Activated naive CD4-positive, alpha-beta T cell treated with Interleukin-2 at 50 U/mL for 16 hours (primary cell): ENCODE measurements at places on chromosomes 1 and 21.

- peak; percentile 58 for DNase-seq
Measured at GRCh38 chr1:1677718-1678580, 14.6 kb downstream of the SLC35E2B start.

DNA sequence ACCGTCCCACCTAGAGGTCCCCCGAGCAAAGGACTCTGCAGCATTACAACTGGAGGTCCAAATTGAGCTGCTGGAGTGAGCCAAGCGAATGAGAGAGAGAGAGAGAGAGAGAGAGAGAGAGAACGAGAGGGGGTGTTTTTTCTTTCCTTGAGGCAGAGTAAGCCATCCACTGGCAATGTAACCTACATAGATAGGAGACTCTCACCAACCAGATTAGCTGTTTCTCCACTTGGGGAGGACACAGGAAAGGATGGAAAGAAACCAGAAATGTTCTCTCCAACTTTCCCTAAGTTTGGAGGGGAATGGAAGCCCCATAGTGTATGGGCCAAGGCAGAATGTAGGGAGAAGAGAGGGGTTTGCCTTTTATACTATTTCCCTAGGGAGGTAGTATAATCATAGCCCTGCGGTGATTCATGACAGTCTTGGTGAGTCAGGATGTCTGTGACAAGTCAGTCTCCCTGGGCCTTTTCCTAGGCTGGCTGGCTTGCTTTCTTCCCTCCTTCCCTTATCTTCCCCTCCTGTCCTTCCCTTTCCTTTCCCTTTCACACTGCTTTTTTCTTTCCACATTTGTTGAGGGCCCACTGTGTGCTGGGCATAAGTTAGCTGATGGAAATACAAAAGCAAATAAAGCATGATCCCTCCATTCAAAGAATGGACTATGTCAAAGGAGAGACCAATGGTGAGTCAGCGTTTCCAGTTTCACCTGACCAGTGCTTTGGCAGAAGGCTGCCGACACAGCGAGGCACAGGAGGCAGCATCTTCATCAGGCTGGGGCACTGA, 7.1 kb downstream of the FNDC7 start:
- DNase-seq, result no peak

DNA sequence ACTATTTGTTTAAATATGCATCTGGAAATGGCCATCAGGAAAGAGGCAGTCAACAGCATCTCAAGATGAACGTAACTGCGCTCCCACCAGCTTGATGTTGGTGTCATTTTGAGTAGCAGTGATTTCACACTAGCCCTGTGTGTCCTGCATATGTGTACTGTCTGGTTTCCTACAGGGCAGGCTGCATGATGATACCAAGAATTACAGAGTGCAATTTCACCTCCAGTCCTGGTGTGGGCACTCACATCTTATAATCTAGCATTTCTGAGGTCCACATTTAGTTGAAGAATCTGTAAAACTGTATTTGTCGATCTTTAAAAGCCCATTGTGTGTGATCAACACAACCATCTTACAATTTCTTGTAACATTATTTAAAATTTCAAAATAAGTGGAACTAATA, 336.4 kb downstream of the PAPPA2 start:
- DNase-seq, result no peak

- DNase-seq, result no peak
Measured at GRCh38 chr1:50699795-50700194, 260.3 kb downstream of the FAF1 start.

GRCh38 chr21:42150474-42151085, 68.4 kb upstream of the ABCG1 start:
- DNase-seq, result no peak

DNA sequence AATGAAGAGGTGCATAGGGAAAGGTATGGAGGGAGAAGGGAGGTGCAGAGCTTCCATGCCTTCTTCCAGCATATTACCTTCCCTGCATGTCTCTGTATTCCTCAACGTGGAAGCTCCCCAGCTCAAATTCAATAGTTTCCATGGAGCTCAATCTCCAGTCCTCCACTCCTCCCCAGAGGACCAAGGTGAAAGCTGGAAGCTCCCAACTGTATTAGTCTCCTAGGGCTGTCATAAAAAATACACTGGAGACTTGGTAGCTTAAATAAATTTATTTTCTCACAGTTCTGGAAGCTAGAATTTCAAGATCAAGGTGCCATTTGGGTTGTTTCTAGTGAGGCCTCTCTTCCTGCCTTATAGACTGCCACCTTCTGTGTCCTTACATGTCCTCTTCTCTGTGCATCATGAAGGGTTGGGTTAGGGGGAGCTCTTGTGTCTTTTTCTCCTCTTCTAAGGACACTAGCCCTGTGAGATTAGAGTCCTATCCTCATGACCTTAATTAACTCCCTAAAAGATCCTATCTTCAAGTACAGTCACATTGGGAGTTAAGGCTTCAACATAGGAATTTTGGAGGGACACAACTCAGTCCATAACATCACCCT, 21.9 kb upstream of the RABGGTB start:
- no peak for DNase-seq

DNA sequence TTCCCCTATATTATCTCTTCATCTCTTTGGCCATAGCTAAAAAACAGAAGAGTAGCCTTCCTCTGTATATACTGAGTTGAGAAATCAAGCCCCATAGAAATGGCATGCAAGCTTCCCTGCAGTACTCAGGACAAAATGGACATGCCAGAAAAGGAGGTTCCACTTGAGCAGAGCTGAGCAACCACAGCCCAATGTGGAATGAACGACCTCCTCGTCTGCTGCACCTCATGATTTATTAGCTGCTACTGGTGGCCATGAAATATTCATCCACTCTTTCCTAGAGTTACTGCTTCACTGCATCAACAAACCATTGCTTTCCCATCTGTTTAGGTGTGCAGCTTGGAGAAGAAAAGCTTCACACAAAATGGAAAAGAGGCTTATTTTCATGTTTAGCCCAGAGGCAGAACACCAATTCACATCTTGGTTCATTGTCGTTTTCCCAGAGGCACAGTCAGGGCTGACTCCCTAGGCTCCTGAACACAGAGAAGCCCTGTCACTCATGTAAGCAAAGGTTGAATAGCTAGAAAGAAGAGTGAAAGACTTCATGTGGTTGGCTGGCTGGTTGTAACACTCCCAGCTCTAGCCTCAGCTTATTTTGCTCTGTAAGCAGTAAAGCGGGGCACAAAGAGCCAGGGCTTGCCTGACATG, 148.0 kb downstream of the TSEN15 start:
- DNase-seq, result no peak

- DNase-seq, result no peak
Measured at GRCh38 chr1:53026254-53026653, 35.8 kb upstream of the PODN start.

DNA sequence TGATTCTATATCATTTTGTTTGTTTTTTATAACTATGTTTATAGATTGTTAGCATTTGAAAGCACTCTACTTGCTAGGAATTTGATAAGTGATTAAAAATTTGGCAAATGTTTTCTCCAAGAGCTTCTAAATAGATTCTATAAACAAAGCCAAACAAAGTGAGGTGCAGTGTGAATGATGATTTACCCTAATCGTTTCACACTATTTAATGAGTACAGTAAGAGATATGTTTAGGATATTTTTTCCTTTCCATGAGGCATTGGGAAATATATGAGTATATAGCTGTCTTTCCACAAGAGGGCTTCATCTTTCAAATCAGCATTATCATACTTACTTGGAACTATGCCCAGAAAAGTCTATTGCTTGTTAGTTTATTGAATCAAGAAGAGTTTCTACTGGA, 277.0 kb upstream of the BRINP3 start:
- no peak for DNase-seq

DNA sequence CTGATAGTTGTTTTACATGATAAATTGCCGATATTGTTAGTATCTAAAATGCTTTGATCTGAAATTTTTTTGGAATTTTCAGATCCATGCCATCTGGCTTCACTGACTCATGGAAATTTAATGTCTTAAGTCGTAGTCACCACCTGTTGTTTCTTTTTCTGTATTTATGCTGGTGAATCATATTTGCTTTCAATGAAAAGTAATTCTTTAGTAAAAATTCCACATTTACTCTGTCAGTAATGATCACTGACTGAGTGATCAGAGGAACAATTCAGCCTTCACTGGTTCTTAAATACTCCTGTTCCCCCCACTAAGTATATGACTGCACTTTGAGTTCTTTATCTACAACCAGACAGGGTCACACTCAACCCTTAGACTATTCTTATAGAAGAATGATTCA, 185.6 kb upstream of the NRIP1 start:
- no peak for DNase-seq

- peak; percentile 76 for DNase-seq
Measured at GRCh38 chr1:53278298-53278725, 40.0 kb upstream of the MAGOH start.

GRCh38 chr1:114009393-114009792, 30.1 kb downstream of the OLFML3 start:
- no peak for DNase-seq
